ENCODE measurements at places on chromosomes 12 and 14. TPM values are rescaled to one million over a fixed set of nuclear protein-coding genes. Genes with fewer than 3 reads are reported as not detected.

The SLC38A4 gene
- total RNA-seq, result 1.9 TPM

The SERPINA5 gene
- total RNA-seq, result 0.41 TPM

- no peak for DNase-seq
Observed at GRCh38 chr12:27975222-27976136, 2.9 kb upstream of the PTHLH start.

DNA sequence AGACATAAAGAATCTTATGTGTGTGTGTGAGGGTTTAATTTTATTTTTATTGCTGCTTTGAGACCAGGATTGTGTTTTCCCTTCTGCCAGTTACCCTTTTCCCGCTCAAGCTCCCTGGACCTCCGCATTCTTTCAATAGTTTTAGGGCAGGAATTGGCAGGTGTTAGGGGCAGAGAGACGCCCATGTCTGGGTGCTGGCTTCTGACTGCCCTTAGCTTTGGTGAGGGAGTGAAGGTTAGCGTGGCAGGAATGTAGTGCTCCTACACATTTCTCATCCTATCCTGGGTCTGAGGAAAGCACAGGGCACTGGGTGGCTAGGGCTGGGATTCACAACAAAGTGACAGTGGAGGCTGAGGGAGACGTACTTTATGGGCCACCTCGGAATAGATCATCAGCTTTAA is 428.1 kb downstream of the ZFP36L1 start:
- DNase-seq, result no peak

The TMEM233 gene
- 0.96 TPM for total RNA-seq

Measured in upper lobe of right lung (tissue), 1 donor.